ENCODE measurements at places on chromosomes 6 and 20. TPM values are rescaled to one million over a fixed set of nuclear protein-coding genes. Genes with fewer than 3 reads are reported as not detected.

- H3K27ac ChIP-seq: no peak overlapping the region
- DNase-seq: no peak
- H3K4me1 ChIP-seq: no peaks in the 10 kb centered on the region
These were observed 859.7 kb downstream of the EPHA7 start for GRCh38 chr6:92559611-92560010.

- H3K36me3 ChIP-seq: no peaks in the 10 kb centered on the region
- no peak overlapping the region for H3K4me3 ChIP-seq
- no peaks in the 10 kb centered on the region for H3K4me1 ChIP-seq
- H3K27ac ChIP-seq: no peak overlapping the region
These were observed 197.0 kb downstream of the SIM1 start for GRCh38 chr6:100267721-100268123.

DNA sequence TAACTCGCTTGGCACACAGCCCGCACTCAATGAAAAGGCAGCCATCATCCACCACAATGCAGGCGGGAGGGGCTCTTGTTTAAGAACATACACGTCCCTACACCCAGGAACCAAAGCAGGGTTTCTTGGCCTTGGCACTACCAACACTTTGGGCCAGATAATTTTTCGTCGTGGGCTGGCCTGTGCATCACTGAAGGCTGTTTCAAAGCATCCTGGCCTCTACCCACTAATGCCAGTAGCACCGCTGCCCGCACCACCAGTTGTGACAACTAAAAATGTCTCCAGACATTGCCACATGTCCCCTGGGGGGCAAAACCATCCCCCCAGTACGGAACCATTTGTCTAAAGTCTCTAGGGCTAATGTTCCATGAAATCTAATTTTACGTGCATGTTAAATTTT, 13.0 kb downstream of the UQCC2 start:
- peak overlapping the region; percentile 24 for H3K27ac ChIP-seq
- no peaks in the 10 kb centered on the region for H3K27me3 ChIP-seq
- peaks cover 62% of the 10 kb centered on the region for H3K4me1 ChIP-seq
- H3K36me3 ChIP-seq: peaks cover 33% of the 10 kb centered on the region

- no peak overlapping the region for H3K4me3 ChIP-seq
- no peak overlapping the region for H3K27ac ChIP-seq
- H3K4me1 ChIP-seq: no peaks in the 10 kb centered on the region
- H3K27me3 ChIP-seq: no peaks in the 10 kb centered on the region
These were observed 11.7 kb downstream of the PARD6B start for GRCh38 chr20:50743087-50743486.

CNR1 gene
- total RNA-seq: not detected

TCP11 gene
- total RNA-seq: not detected

DNA sequence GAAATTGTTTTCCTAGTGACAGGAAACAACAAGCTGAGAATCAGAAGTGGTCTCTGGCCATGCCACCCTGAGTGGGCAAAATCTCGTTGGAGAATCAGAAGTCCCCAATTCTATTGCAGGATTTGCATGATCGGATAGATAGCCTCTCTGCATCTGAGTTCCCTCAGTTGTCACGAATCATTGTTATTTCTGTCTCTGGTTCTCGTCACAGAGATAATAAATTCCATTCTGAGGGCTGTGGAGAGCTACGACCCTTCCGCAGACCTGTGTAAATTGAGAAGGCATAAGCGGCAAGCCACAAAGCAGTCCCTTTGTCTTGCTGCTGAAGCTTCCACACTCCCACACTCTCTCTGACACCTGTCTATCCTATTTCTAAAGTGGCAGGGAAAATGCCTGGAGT, 102.4 kb upstream of the CNR1 start:
- no peaks in the 10 kb centered on the region for H3K36me3 ChIP-seq
- H3K27me3 ChIP-seq: peaks cover 5% of the 10 kb centered on the region
- H3K4me3 ChIP-seq: no peak overlapping the region

DNA sequence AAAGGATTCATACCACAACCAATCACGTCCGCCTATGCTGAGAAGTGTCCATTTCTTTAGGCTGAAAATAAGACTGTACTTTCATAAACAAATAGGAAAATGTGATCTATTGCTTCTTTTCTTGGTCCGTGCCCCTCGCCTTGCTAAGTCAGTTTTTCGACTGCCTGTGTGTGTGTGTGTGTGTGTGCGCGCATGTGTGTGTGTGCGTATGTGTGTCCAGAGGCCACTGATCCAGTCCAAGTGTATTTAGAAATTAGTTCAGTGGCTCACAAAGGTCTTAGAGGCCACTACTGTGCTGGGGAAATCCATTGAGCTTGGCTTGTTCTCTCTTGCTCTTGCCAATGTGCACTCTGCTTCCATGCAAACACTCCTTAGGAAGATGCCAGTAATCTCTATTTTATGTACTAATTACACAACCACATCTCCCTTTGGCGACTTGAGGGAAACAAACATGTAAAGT, 50.5 kb downstream of the SLC22A23 start:
- H3K27me3 ChIP-seq: no peaks in the 10 kb centered on the region
- no peak overlapping the region for H3K27ac ChIP-seq
- no peak for DNase-seq

C6orf141 gene
- total RNA-seq: not detected

TSBP1 gene
- total RNA-seq: not detected

- H3K36me3 ChIP-seq: peaks cover 10% of the 10 kb centered on the region
- no peak overlapping the region for H3K4me3 ChIP-seq
- no peak for DNase-seq
- no peak overlapping the region for H3K27ac ChIP-seq
- H3K4me1 ChIP-seq: no peaks in the 10 kb centered on the region
These were observed 18.3 kb downstream of the CDC40 start for GRCh38 chr6:110198561-110198960.

All from CD4-positive, alpha-beta T cell (primary cell).